ENCODE measurements at places on chromosomes 16 and 17.

DNA sequence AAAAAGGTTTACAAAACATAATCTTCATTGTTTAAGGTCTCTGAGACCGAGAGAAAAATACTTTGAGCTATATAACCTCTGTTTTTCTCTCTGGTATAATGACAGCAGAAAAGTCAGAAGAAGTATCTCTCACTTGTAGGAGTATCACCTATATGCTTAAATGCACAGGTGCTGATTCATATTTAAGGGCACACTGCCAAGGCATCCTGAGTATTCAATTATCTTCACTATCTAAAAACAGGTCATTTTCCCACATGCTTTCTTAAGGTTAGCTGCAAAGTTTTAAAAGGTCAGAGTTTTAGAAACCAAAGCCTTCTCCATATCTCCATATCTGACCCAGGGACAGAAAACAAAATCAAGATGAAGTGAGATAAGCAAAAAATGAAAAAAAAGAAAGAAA is 99.3 kb upstream of the C17orf78 start:
- DNase-seq: no peak

DNA sequence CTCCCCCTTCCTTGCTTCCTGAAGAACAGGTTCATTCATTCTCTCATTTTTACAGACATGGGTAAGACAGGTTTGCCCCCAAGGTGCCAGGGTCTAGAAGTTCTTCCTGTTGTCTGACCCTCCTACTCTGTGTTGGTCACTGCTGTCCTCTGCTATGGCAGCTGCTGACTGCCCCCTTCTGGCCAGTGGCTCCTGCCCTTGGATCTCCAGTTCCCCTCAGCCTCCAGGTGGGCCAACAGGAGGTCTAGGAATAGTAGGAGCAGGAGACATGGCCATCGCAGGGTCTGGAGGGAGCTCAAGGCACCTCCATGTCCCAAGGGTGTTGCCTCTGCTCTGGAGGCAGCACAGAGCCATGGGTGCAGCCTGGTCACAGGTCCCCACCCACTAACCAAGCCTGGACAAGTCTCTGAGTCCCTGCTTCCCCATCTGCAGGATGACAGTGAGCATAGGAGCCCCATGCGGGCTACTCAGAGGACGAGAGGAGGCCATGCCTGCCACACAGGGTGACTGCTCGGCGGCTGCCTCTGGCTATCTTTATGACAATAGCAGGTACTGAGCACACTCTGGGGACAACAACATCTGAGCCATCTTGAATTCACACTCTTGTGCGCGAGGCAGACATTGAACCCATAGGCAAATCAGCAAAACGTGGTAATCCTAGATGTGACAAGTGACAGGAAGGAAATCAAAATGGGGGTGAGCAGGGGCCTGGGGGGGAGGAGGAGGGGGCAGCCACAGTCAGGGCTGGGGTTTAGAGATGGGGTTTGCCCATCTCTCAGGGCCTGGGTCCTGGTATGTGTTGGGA is 27.0 kb upstream of the NXPH3 start:
- no peak for DNase-seq

DNA sequence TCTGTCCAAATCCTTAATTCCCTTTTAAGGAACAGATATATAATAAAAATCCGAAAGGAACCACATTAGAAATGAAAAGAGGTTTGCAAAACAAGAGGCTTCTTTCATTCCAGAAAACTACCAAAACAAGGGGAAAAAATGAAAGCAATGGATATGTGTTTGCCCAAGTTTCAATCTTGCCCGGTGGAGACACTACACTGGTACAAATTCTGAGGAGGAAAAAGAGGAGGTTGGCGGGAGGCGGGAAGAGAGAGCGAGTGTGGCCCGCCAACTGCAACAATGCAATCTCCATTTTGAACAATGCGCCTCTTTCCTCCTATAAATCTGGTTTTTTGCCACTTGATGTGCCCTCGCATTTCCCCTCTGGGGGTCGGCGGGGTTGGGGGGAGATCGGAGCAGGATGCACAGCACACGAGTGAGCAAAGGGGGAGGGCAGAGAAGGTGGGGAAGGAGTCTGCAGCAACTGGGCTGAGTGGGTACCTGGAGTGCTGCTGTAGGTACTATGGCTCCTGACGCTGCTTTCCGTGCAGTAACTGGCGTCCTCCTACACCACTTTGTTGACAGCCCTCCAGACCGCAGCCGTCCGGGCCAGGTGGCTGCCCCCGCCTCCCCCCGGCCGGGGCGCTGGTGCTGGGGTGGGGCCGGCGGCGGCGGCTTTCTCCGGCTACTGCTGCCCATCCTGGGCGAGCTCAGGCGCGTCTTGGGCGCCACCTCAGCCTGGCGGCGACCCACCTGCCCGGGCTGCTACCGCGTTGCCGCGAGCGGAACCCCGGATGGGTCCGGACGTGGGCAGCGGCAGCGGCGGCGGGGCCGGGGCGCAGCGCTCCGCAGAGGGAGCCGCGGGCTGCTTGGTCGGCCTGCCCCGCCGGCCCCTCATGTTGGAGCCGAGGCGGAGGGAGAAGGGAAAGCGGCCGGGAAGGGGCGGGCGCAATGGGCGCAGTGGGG is 93.8 kb upstream of the PLEKHM1 start:
- DNase-seq: peak; percentile 66

DNA sequence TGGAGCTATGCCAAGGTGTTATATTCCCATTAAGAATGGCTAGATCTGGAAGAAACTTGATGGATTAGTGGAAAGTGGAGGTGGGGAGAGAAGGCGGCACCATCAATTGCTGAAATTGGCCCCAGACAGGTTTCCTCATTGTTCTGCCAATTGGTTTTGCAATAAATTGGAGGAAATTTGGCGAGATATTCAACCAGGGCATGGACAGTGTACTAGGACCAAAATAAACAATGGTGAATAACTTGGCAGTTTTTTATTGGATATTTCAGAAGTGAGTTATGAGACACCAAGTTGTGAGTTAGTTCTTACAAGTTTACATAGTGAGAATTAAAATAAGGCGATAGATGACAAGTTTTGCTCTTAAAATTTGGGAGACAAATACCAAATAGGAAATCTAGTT is 41.1 kb upstream of the SOX9 start:
- DNase-seq: no peak

DNA sequence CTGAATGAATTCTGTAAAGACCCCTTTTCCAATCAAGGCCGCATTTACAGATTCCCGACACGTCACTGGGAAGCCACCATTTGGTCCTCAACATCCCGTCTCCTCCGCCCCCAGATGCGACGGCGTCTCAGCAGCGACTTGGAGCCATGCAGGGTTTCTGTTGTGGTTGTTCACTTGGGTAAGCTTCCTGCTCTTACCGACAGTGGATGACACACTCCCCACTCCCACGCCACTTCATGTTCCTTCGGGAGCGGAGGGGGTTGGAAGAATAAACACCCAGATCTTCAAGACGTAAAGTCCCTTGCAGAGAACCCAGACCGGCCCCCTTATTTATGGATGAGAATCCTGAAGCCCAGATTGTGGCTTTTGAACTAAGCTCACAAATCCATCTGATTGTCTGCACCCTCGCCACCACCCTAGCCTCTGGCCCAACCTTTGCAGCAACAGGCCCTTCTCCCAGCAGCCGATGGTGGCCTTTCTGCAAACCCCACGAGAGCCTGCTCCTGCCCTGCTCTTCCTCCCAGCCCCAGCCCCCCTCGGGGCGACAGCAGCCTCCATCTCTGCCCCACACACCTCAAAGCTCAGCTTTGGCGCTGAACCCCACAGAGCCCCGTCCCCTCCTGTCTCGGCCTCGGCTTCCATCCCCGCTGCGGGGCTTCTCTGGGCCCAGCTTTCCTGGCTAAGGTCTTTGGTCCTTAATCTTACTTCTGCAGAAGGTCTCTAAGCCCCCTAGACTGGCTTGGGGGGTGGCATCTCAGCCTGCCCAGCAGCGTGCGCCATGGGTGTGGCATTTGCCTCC is 19.0 kb upstream of the OSGIN1 start:
- no peak for DNase-seq

DNA sequence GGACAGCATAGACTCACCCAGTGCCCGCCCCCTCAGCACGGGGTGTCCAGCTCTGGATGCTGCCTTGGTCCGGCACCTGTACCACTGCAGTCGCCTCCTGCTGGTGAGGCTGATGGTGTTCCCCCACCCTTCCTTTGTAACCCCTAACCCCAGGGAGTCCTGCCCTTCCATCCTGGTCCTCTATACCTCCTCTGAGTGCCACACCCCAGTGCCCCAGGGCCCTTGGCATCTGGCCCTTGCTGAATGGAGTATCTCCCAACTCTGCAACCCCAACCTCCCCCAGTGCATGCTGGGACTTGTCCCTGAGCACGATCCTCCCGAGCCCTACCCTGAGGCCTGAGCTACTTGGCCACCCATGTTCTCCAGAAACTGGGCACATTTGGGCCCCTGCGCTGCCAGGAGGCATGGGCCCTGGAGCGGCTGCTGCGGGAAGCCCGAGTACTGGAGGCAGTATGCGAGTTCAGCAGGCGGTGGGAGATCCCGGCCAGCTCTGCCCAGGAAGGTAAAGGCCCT is 15.8 kb downstream of the RIPOR1 start:
- no peak for DNase-seq

DNA sequence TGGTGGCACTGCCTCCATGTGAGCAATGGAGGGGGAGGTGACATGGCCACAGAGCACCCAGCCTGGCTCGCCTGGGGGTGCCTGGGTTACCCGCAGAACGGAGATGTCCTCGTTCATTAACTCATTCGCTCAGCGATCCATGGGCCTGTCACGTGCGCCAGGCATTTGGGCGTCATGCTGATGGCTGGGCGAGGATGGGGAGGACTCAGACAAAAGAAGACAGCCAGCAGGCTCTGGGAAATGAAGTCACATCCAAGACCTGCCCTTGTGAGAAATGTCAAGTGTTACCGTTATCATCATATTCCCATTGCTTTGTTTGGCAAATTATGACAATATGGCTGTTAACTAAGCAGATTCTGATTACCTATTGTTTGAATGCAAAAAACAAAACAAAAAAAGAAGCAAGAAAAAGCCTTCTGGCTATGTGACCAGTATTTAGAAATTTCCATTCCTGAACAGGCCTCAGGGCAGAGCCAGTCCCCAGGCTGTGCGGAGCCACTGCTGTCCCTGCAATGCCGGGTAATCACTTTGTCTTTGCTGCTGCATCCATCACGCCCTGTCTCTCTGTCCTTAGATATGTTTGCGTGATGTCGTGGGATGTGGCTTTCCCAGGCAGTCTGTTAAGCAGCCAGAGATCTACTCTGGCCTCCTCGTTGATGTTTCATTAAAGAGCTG is 57.9 kb downstream of the CMIP start:
- no peak for DNase-seq

- no peak for DNase-seq
Observed at GRCh38 chr16:17692484-17692883, 221.7 kb upstream of the XYLT1 start.

Measured in activated naive CD4-positive, alpha-beta T cell treated with anti-CD3 and anti-CD28 coated beads, Interleukin-2, amount 50 U/mL, for 16 hours (primary cell).